Activated CD4-positive, alpha-beta T cell treated with anti-CD3 and anti-CD28 coated beads for 24 hours (primary cell): ENCODE measurements at places on chromosomes 4 and X.

- DNase-seq, result no peak
These were observed 181.9 kb downstream of the PABPC4L start for GRCh38 chr4:134019657-134020056.

GRCh38 chr4:6453688-6453990 lies 18.8 kb downstream of the PPP2R2C start:
- no peak for DNase-seq

GRCh38 chr4:23979534-23979933 lies 89.7 kb upstream of the PPARGC1A start:
- DNase-seq, result no peak

DNA sequence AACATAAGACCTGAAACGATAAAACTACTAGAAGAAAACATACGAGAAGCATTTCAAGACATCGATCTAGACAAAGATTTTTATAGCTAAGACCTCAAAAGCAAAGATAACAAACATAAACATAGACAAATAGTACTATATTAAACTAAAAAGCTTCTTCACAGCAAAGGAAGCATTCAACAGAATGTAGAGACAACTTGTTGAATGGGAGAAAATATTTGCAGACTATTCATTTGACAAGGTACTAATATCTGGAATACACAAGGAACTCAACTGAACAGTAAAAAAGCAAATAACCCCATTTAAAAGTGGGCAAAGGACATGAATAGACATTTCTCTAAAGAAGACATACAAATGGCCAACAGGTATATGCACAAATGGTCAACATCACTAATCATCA lies 49.8 kb downstream of the MANBA start:
- DNase-seq, result no peak

GRCh38 chrX:118603981-118604380 lies 108.4 kb downstream of the DOCK11 start:
- DNase-seq, result no peak

DNA sequence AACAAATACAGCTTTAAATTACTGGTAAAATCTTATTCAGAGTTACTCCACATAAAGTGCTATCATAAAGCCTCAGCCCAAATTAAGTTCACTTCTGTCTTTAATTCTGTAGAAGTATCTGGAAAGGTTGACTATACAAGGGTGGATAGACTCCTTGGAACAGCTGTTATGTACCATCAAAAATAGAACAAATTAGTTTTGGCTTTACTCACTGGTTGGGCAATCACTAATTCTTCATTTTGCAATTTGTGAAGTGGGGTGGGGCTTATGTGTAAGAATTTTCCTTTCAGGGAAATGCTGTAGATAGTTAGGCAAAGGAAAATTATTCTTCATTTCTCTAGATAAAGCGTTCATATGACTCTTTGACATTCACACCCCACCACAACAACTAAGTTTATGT lies 7.8 kb downstream of the DIAPH2 start:
- no peak for DNase-seq

GRCh38 chrX:48896611-48897011 lies 957 bp downstream of the TIMM17B start:
- no peak for DNase-seq

DNA sequence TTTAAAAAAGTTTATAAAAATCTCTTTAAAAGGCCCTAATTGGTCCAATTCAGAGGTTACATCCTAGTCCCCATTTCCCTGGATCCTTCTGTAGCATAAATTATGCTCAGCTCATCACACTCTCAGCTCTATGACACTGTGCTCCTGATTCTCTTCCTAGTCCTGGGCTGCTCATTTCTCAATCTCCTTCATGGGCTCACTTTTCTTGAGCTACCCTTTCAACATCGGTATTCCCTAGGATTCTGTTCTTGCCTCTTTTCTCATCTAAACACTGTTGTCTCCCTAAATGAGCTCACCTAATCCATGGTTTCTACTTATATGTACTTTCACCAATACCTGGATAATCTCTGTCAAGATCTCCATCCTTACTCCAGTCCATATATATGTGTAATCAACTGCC lies 14.7 kb downstream of the KLHL15 start:
- no peak for DNase-seq

DNA sequence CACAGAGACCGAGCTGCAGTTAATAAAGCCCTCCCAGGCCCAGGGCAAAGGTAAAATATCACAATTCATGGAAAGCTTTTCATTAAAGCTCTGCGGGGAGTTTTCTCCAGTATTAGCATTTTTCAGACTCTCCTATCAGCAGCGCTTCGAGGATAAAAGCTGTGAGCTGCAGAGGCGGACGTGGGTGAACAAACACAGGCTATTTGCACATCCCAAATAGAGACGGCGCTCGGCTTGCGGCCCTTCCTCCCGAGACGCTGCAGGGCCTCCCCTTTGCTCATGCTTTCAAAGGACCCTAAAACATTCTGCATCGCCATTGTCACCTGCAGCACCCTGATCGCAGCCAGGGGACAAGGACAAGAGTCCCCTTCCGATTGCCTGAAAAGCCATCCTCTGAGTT lies 97.3 kb downstream of the SORCS2 start:
- DNase-seq, result no peak

DNA sequence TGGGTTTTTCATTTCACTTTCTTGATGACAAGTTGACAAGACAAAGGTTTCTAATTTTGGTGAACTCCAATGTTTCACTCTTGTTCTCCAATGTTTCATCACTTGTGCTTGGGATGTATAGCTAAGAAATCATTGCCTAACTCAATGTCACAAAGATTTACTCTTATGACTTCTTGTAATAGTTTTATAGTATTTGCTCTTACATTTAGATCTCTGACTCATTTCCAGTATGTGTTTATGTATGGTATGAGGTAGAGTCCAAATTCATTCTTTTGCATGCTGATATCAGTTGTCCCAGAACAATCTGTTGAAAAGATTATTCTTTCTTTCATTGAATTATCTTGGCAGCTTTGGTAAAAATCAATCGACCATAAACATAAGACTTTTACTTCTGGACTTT lies 12.2 kb upstream of the NWD2 start:
- no peak for DNase-seq

- no peak for DNase-seq
These were observed 15.3 kb upstream of the TASL start for GRCh38 chrX:30592831-30593230.

DNA sequence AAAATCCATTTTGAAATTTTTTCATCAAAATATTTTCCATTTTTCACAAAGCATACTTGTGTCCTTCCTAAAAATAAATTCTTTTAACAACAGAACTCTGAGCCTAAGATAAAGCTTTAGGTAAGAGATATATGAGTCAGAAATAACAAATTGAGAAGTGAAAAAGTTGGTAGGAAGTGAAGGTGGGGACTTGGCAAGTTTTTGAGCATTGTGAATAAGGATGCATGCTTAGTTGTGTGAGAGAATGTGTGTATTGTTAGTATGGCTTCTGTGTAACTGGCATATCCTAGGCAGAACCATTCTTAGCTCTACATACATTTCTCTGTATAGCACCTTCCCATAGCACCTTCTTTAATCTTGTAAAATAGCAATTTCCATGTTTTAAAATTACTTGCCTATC lies 6.8 kb downstream of the ASB5 start:
- DNase-seq, result no peak

DNA sequence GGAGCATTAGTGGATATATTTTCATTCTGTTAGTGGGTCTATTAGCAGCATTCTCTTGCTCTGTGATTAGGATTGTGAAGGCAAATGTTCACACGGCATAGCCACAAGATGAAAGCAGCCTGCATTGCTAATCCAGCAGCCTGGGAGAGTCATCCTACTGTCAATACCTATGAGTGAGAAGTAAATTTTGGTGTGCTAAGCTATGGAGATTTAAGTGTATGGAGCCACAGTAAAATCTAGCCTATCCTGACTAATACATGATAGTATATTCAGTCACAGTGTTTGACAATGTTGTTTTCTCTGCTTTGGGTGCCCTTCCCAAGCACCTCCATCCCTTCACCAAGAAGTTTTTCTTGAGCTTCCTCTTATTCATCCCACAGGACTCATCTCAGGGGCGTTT lies 47.2 kb upstream of the TMPRSS11F start:
- no peak for DNase-seq

GRCh38 chr4:2621419-2621818 lies 85.0 kb downstream of the FAM193A start:
- DNase-seq, result no peak

GRCh38 chrX:41708486-41708885 lies 15.5 kb upstream of the GPR82 start:
- no peak for DNase-seq

DNA sequence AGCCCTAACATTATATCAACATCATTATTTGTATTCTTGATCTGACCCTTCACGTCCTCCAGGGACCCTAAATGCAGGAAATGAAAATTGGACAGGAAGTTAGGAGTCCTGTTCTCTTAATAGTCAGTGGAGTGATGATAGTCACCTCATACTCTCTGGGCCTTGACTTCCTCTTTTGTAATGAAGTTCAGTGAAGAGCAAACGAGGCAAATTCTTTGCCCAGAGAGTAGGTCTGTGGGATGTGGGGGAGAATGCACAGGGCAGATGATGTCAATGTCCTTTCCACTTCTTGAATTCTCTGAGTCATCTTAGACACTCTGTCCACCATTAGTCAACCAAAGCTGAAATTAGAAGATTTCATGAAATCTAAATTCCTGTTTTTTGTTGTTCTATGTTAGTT lies 17.1 kb upstream of the GPRIN3 start:
- no peak for DNase-seq

- DNase-seq, result no peak
These were observed 276.3 kb upstream of the GALNT7 start for GRCh38 chr4:172892300-172892699.

GRCh38 chr4:4874254-4874653 lies 14.8 kb downstream of the MSX1 start:
- no peak for DNase-seq

GRCh38 chr4:25993395-25994185 lies 79.6 kb downstream of the SMIM20 start:
- DNase-seq, result peak; percentile 8

- DNase-seq, result no peak
These were observed 56.6 kb upstream of the MAB21L2 start for GRCh38 chr4:150525321-150525868.

DNA sequence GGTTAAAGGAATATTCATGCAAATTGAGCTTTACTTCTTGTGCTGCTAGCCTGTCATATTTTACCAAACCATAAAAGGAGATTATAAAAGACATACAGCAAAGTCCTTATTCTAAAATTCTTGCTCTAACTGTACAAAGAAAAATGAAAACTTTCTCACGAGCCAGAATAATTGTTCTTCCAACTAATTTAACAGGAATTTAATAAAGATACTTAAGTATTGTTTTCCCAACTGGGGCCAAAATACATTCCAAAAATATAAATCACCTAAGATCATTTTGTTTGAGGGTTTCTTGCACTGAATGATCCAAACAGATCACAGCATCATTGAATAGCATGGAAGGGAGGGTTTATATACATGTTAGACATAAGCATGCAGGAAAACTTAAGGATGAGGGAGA lies 127.1 kb upstream of the PCDH18 start:
- DNase-seq, result no peak

DNA sequence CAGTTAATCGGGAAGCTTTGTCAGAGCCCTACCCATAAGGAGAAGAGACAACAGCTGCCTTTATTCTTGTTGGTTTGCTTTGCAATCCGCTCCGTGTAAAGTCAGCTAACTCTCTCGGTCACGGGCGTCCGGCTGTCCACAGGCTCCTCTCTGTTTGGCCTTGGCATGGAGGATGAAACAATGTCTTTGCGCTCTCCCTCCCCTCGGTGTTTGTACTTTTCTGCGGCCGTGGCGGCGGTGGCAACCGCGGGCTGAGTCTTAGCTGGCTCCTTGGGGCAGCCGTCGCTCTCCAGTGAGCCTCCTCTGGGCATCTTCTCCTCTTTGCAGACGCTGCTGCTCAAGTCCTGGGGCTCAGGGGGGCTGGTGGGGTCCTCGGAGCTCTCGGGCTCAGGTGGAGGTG lies 10.6 kb upstream of the IRAK1 start:
- DNase-seq, result no peak

DNA sequence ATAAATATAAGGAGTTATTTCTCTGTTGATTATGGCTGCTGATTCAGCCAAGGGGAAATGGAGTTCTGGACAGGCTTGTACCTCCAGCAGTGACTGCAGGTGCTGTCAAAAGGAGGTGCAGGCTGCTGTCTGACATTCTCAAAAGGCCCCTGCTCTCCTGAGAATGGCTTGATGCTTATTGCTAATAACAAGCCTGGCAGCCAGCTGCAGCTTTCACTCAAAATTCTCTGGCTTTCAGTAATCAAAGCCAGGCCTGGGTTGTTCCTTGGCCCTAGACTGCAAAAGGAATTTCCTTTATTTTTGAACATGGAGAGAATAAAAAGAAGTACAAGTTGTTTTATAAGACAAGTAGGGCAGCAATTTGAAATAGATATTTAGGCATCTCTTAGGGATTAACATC lies 575.9 kb downstream of the MID1IP1 start:
- no peak for DNase-seq

- no peak for DNase-seq
These were observed 186.8 kb downstream of the TMA16 start for GRCh38 chr4:163681208-163681821.

- DNase-seq, result no peak
These were observed 7.2 kb downstream of the POU4F2 start for GRCh38 chr4:146645921-146646320.

GRCh38 chr4:56400560-56400959 lies 13.3 kb upstream of the AASDH start:
- no peak for DNase-seq

- DNase-seq, result no peak
These were observed 67.4 kb downstream of the STX18 start for GRCh38 chr4:4474476-4474875.

GRCh38 chr4:5889002-5889696 lies 3.7 kb downstream of the CRMP1 start:
- DNase-seq, result no peak

DNA sequence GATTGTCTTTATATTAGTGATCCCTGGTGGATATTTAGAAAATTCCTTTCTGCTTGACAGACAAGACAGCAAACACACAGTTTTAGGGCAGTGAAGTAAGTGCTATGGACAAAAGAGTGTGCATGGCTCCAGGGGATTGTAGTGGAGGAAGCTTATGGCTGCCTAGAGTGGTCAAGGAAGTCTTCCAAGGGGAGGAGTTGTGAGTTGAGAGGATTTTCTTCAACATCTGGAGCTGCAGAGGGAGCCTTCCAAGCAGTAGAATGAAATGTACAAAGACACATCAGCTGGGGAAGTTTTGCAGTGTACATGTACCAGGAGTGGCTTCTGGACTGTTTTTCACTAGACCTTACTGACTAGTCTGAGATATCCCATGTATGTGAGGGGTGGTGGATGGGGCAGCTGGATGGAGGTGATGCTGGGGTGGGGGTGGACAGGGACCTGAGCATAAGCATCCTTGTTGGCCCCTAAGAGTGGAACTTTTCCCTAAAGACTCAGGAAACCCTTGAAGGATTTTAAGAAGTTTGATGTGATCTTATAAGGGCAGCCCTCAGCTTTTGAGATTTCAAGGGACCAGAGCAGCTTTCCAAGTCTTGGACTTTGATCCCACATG lies 160.5 kb upstream of the TAPT1 start:
- no peak for DNase-seq

- no peak for DNase-seq
These were observed 22.9 kb downstream of the PDGFC start for GRCh38 chr4:156948738-156949137.
